ENCODE measurements at places on chromosomes 13 and 19.

- DNase-seq, result no peak
These were observed 12.9 kb upstream of the ZNF780A start for GRCh38 chr19:40103600-40103999.

DNA sequence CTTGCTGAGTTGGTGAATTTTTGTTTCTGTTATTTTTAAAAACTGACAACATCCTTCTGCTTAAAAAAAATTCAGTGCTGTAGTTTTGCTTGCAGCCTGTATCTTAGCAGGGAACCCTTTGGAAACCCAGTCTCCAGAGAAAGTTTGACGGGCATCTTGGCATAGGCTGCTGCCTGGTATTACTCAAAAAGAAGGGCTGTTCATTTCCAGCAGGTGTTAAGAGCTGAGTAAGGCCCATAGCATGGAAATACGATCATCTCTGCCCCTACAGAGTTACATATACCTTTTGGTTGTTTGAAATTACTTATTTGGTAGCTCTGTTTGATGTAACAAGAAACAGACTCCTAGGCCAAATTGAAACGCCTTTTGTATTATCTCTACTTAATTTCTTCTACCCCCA, 41.5 kb downstream of the URI1 start:
- no peak for DNase-seq

DNA sequence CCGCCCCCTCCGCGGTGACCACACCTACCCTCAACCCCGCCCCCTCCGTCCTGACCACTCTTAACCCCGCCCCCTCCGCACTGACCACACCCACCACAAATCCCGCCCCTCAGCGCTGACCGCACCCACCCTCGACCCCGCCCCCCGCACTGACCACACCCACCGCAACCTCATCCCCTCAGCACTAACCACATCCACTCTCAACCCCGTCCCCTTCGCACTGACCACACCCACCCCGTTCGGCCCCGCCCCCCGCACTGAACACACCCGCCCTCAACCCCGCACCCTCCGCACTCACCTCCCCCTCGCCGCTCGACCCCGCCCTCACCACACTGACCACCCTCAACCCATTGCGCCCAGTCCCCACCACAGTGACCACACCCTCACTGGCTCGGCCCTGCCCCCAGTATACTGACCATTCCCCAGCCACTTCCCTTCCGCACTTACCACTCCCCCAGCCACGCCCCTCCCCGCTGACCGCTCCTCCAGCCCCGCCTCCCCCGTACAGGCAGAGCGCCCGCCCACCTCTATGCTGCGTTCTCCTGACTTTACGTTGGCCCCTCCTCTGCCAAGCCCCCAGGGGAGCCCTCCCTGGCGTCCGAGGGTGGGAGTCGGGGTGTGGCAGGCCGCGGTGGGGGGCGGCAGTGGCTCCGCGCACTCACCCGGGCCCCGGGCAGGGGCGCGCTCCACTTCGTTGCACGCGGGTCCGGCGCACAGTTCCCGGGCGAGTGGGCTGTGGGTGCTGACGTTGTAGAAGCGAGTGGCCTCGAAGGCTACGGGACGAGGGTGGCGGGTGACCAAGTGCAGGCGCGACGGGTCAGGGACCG, 8.4 kb downstream of the F2RL3 start:
- DNase-seq, result peak; percentile 51

GRCh38 chr19:7366701-7367420, 18.1 kb downstream of the ARHGEF18 start:
- no peak for DNase-seq

- no peak for DNase-seq
These were observed 15.4 kb upstream of the MED4 start for GRCh38 chr13:48110132-48110868.

- DNase-seq, result no peak
These were observed 89.7 kb downstream of the DCT start for GRCh38 chr13:94389604-94390351.

DNA sequence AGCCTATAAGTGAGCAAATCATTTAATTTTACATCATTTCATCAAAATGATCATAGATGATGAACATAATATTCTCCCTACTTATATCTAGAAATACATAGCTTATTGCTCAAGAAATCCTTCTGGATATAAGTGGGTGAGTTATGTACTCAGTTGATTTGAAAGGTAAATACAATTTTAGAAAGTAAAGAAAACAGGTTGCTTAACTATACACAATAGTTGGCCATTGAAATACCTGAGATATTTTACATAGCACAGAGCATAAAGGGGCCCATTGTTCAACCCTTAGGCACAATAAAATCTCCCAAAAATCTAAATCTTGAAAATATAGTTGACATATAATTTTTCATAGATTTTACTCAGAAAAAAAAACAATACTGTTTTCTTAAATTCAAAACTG, 782.0 kb upstream of the KLHL1 start:
- DNase-seq, result no peak

GRCh38 chr13:39811051-39811450, 155.6 kb downstream of the COG6 start:
- no peak for DNase-seq

GRCh38 chr19:8529369-8530006, 15.5 kb upstream of the ZNF414 start:
- DNase-seq, result no peak

DNA sequence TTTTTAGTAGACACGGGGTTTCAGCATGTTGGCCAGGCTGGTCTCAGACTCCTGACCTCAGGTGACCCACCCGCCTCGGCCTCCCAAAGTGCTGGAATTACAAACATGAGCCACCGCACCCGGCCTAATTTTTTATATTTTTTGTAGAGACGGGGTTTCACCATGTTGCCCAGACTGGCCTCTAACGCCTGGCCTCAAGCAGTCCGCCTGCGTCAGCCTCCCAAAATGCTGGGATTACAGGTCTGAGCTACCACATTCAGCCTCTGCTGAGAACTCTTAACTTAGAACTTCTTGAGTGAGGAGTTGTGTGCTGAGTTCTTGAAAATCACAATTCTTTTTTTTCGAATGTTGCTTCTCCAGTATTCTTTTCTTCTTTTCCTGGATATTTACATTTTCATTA, 112.2 kb downstream of the PAN3 start:
- DNase-seq, result no peak

- DNase-seq, result no peak
These were observed 525.1 kb downstream of the LMO7 start for GRCh38 chr13:76160961-76161925.

Data from activated T-cell treated with anti-CD3 and anti-CD28 coated beads, Interleukin-2, amount 50 U/mL, for 1 hour (primary cell).